Right hindlimb (tissue), 1 donor: ENCODE measurements at places on chromosomes 11 and 22.

DNA sequence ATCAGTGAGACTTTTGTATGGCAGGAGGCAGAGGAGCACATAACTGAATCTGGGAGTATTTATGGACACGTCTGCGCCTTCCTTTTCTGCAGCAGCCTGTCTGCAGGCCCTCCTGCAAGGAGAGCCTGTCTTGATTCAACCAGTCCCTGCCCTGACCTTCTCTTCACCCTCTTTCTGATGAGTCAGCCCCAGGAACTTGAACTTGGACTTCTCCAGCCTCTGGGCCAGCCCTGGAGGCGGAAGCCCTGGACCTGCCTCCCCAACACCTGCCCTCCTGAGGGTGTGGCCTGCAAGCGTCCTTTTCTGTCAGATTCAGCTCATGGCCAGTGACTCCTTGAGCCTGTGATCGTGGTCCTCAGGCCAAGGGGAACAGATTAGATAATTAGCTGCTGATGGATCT lies 20.0 kb downstream of the DAGLA start:
- DNase-seq: no peak

- no peak for DNase-seq
Measured at GRCh38 chr22:43094085-43094484, 4.9 kb upstream of the TTLL1 start.

DNA sequence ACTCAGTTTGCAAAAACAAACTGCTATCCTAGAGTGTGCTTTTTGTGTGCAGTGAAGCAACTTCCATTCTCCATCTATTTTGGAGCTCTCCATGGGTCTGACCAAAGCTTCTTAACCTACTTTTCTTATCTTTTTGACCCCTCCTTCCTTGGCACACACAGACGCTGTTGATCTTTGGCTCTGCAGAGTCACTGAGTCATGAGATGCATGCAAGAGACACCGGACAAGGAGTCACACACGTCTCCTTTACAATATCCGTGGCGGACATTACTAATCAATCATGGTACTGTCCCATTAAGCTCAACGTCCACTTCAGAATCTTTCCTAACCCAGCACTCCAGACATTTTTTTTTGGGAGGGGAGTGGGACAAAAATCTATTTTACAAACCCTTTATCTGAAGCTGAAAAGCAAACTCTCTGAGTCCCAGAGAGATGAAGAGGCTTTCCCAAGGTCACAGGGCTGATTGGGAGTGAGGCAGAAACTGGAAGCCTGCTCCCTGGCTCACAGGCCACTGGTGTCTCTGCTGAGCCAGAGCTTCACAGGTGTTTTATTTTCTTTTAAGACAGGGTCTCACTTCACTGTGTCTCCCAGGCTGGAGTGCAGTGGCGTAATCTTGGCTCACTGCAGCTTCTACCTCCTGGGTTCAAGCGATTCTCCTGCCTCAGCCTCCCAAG lies 165.8 kb upstream of the SYT13 start:
- DNase-seq: no peak

DNA sequence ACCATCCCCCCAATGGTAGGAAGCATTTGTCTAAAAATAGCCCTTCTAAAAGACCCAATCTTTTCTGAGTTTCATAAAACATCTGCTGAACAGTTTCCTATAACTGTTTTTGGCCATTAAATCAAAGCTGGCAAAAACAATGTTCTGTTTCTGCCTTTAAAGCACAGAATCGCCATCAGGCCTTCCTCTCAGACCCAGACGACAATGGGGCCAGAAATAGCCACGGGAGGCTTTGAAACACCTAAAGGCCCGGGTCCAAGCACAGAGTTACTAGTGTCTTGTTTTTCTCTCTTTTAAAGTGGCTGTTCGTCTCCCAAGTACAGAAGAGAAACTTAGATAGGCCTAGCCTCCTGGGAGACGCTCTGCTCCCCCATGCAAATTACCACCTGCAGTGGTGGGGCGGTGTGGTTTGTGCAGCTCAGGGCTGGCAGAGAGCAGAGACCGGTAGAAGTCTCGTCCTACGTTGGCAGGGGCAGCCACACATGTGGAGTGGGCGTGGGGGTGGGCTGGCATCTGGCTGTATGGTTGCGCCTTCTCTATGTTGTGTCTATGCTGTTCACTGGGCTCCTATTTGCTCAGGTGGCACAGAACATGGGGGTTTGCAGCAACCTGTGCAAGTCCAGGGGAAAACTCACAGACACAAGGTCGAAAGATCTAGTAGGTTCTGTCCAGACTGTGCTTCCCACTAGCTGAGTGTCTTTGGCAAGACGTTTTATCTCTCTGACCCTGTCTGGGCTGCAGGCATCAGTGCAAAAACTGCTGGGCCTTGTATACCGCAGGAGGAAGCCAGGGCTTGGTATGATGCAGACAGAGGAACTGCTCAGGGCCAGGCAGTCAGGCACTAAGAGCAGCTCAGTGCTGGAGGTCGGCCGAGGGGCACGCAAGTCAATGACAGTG lies 23.6 kb upstream of the ETS1 start:
- no peak for DNase-seq

DNA sequence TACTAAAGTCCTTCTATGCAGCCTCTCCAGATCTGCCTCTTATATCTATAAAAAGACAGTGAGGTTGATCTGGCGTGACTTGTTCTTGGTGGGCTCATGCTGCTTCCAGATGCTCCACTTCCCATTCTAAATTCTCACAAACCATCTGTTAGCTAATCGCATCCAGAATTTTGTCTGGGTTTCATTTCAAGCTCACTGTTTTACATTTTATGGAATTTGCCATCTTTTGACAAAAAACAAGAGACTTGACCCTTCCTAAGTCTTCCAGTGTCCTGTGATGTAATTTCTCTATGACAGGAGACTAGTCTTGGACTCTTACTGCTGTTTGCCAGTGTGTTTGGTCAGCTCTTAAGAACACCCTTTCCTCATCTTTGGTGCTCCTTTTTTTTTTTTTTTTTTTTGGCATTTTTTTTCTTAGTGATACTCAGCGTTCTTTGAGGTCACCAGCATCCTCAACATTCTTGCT lies 23.0 kb downstream of the CRKL start:
- no peak for DNase-seq

DNA sequence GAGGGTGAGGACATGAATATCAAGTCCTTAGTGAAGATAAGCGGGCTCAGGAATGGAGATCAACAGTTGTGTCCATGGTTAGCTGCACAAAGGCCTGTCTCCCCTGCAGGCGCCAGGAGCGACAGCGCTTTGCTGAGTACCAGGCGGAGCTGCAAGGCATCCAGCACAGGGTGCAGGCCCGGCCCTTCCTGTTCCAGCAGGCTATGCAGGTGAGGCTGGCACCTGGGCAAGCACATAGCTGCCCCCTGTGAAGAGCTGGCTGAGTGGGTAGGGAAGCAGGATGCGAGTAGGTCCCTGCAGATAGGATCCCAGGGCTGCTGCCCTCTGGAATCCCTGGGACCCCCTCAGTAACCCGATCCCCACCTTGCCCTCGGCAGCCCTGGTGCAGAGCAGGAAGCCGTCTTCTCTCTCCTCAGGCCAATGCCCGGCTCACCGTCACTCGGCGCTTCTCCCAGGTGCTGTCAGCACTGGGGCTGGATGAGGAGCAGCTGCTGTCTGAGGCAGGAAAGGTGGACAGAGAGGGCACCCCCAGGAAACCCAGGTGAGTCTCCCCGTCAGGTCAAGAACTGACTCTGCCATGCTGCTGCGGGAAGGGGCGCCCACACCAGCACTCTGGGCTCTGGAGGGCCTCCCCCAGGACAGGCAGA lies 2.6 kb upstream of the SART1 start:
- no peak for DNase-seq

DNA sequence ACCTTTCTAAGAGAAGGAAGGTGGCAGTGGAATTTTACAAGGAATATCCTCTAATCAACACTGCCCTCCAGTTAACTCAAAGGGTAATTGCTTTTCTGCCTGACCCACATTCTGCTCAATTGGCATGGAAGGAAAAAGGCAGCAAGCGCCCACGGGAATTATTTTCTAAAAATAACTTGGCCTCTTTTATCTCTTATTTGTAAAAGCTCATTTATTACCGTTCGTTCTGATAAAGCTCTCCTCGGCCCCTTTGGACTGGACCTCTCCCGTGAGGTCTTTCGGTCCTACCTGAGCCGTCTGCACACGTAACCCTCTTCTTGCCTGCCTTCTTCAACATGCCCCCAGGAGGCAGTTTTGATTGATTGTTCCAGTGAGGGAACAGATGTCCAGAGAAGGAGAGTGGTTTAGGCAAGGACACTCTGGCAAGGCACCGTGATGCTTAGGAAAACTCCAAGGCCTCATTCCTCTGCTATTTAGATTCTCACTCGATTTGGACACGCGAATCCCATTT lies 53.2 kb upstream of the CRTAM start:
- DNase-seq: no peak

GRCh38 chr11:117972629-117973502 lies 13.3 kb upstream of the IL10RA start:
- no peak for DNase-seq

GRCh38 chr22:36858156-36858555 lies 2.6 kb upstream of the NCF4 start:
- no peak for DNase-seq

DNA sequence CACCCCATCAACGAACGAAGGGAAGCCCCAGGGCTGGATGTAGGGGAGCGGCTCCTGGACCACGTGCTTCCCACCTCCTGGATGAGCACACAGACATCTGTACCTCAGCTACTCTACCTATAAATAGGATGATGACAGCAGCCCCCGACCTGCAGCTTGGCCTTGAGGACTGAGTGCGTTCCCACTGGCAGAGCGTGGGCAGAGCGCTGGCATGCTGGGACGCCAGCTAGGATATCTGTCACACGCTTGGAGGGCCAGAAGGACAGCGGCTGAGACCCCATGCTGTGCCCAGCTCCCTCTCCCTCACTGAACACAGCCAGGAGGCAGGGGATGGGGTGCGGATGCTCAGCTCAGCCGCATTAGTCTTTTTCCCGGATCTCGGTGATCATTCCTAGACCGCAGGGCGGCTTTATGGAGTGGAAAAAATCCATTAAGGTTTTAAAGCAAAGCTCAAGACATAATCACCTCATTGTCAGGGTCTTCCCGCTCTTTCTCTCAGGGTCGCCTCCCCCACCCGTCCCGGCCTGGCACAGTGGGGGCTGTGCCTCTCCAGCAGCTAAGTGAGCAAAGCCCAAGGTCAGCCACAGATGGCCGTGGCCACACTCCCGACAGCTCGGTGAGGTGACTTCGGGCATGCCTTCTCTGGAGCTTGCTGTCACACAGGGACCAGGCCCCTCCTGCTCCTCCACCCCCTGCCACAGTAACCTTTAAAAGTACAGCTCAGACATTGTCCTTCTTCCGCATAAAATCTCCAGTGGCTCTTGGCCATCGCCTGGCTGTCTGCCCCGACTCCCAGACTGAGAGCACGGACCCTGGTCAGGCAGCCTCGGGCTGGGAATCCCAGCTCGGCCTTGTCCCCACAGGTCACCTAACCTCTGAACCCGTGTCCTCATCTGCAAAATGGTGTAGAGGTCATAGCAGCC lies 69.6 kb upstream of the SHISAL1 start:
- peak; percentile 23 for DNase-seq

DNA sequence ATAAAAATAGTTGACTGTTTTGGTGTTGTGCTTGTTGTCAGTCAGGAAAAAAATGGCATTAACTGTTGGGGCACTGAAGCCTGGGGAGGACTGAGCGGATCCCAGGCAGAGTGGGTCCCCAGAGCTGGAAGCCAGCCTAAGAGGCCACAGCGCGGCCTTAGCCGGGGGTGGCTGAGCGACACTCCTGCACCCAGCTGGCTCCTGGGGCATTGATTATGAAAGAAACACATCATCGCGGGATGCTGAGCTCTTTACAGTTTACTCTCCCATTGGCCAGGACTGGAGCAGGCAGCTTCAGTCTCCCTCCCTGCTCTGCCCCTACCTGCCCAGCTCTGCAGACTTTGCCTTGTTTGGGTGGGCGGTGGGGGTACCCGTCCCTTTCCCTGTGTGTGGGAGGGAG lies 121.5 kb downstream of the ST3GAL4 start:
- DNase-seq: no peak

DNA sequence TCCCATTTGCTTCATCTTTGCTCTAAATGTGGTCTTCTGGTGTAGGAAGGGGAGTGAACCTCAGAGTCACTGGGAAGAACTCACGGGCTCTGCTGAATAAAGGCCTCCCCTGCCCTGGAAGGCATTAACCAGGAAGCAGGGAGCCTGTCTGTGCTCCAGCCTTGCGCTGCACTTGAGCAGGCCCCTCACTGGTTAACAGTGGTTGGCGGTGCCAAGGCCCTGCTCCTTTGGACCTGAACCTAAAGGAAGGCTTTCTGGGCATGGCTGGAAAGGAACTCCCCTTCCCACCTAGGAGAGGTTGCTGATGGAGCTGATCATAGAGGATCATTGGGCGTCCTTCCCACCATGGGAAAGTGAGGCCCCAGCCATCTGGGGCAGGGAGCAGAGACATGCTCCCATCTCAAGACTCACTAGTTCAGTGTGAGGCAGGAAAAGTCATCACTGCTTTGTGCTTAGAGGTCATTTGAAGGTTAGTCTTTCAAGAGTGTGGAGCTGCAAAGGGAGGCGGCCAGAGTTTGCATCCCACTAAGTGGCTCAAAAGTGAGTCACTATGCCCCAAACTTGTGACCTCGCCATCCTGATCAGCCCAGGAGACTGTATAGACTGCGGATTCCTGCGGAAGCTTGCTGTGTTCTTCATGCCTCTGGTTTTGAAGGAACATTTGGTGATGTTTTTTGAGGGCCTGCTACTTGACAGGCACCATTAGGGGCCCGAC lies 50.4 kb downstream of the DBX1 start:
- no peak for DNase-seq

GRCh38 chr11:134039726-134040385 lies 29.0 kb upstream of the JAM3 start:
- no peak for DNase-seq
